ENCODE measurements at places on chromosomes 7 and 10.

DNA sequence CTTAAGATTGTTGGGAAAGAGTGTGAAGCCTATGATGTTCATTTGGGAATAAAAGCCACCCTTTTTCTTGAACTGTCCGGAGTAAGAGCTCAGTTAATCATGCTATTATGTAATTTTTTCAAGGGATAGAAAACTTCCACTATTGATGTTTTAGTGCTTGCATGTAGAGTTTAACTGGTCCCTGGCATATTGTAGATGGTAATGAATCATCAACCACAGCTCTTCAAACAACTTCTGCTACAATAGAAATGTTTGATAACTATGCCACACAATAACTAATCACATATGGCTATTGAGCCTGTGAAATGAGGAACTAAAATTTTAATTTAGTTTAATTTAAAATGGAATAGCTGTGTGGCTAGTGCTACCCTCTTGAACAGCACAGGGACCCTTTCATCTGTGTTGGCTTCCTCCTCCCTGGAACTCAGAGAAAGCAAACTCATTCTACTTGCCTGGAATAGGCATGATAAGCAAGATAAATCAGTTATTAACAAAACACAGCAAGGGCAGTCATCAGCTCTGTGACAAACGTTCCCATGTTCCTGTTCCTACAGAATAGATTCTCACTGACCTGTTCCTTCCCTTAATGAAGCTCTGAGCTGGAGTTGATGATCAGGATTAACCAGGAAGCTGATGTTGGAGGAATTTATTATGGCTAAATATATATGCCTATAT lies 4.9 kb upstream of the SRI start:
- DNase-seq, result no peak

GRCh38 chr10:133245439-133246235 lies 8.0 kb downstream of the VENTX start:
- DNase-seq, result no peak

GRCh38 chr10:642186-642890 lies 47.1 kb downstream of the DIP2C start:
- no peak for DNase-seq

GRCh38 chr10:13977861-13978532 lies 352.7 kb downstream of the FRMD4A start:
- DNase-seq, result no peak

DNA sequence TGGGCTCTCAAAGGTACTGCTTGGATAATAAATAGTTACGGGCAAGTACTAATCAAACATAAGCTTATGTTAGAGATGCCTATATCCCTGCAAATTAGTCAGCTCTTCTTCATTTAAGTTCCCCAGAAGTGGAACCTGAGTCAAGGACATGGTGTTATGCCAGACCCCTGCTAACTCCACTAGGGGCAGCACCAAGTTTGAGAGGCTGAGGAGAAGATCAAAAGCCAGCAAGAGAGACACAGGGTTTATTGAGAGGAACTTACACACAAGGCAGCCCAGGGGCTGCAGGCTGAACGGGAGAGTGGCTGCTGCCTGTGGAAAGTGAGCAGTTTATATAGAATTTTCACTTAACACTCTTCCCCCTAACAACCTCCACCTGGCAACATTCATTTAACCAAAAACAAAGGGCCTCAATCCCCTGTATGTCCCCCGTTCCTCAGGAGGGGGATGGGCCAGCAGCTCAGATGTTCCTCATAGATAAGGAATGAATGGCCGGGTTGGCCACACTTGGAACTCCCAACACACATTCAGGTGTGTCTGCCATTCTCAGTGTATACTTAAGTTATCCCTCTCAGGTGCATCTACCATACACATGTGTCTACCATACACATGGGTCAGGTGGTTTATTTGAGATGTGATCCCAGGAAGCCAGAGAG lies 62.6 kb upstream of the GHITM start:
- DNase-seq, result no peak

DNA sequence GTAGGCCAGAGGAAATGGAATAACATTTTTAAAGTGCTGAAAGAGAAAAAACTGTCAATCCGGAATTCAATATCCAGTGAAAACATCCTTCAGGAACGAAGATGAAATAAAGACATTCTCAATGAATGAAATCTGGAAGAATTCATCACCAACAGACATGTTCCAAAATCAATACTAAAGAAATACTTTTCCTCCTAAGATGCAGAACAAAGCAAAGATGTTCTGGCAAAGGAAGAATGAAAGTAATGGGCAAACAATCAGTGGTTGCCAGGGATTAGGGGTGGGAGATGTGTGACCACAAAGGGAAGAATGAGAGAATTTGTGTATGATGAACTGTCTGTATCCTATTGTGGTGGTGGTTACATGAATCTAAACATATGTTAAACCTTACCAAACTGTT lies 52.8 kb upstream of the EEPD1 start:
- no peak for DNase-seq

DNA sequence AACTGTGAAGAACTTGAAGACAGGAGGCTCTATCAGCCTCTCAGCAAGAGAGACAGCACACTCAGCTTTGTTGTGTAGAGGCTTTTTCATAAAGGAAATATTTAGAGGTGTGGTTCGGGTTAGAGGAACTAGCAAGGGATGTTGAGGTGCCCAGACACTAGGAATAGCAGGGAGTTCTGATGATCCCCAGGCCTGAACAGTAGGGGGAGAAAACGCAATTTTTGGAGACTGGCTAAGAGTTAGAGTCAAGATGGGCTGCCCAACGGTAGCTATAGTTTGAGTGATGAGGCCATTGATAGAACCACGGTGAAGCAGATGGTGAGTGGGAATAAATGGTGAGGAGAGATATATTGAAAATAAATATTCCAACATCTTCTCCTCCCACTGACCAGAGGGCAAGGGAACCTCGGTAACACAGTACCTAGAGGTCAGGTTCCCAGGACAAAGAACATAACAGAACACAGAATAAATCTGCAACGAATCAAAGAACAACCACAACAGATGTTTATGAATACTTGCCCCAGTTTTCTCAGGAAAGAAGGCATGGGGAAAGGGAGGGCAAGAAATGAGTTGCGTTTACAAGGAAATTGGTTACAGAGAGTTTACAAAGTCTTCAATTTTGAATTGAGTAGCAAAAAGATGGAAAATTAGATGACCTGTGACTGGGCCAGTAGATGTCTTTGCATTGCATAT lies 24.2 kb upstream of the BPGM start:
- DNase-seq, result no peak

DNA sequence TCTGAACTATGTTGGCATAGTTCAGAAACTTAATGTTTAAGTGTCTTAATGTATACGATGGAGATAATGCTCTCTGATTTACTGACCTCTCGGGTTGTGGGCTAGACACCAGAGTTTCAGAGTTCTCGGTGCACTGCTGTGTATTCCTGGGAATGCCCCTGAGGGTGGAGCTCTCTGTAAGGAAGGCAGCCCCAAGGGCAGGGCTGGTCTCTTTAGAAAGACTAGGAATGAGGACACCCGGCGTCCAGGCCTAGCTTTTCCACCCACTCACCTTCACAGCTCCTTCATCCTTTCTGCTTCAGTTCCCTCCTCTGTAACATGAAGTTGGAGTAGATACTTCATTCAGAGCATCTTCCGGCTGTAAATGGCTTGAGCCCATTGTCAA lies 536.6 kb upstream of the GALNT17 start:
- no peak for DNase-seq

- DNase-seq, result no peak
Measured at GRCh38 chr7:16028103-16028502, 341.6 kb upstream of the MEOX2 start.

DNA sequence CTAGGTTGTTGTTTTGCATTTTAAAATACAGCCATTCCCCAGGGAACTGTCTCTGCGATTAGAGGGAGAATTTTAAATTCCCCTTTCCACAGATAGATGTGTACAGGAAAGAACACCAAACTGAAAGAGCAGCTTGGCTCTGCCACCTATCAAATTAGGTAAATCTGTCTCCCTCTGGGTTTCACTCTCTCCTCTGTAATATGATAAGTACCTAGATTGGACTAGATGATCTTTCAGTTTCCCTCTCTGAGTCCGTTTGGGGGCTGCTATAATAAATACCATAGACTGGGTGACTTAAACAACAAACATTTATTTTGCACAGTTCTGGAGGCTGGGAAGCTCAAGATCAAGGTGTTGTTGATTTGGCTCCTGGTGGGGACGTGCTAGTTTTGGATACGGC lies 186.0 kb downstream of the KIF20B start:
- DNase-seq, result no peak

DNA sequence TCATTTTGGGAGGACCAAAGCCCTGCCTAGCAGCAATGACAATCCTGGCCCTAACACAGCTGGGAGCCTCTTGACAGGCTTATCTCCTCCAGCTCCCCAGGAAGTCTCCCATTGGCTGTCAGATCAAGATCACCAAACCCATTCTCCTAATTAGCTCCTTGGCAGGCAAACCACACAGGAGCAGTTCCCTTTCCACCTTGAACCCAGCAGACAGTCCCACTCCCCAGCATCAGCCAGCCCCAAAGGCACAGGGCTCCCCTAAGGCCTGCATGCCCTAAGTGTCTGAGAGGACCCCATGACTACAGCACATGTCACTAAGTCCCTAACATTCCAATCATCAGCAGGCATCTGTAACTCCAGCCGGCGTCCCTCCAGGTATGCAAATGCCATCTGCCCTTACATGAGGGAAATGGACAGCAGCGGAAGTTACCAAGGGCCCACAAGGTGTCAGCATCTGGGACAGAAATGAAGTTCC lies 348.5 kb downstream of the KCNMA1 start:
- no peak for DNase-seq

- no peak for DNase-seq
Measured at GRCh38 chr7:33494474-33494873, 365.1 kb downstream of the BBS9 start.

DNA sequence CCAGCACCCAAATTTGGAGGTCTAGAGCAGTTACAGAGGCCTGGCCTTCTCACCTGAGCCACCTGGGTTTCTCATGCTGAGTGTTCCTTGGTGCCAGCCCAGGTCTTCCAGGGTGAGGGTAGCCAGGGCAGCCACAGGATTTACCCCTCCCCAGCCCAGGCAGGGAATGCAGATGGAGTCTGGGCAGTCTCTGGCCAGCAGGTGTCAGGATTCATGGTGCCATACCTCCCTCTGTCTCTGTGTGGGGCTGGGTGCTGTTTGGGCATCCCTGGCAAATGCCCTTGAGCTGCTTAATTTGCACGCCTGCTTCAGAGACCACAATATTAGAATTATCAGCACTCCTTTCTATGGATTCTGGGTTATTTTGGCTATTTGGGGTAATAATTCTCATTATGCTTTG lies 246.7 kb downstream of the GFRA1 start:
- no peak for DNase-seq

GRCh38 chr7:41889040-41889439 lies 186.2 kb upstream of the INHBA start:
- no peak for DNase-seq

- no peak for DNase-seq
Measured at GRCh38 chr7:90752051-90752450, 155.9 kb downstream of the CDK14 start.

GRCh38 chr7:48868916-48869315 lies 55.4 kb upstream of the CDC14C start:
- DNase-seq, result peak; percentile 6
